Activated CD4-positive, CD25-positive, alpha-beta regulatory T cell treated with anti-CD3 and anti-CD28 coated beads, Interleukin-2, amount 50 U/mL, for 72 hours (primary cell): ENCODE measurements at places on chromosomes 16 and 17.

DNA sequence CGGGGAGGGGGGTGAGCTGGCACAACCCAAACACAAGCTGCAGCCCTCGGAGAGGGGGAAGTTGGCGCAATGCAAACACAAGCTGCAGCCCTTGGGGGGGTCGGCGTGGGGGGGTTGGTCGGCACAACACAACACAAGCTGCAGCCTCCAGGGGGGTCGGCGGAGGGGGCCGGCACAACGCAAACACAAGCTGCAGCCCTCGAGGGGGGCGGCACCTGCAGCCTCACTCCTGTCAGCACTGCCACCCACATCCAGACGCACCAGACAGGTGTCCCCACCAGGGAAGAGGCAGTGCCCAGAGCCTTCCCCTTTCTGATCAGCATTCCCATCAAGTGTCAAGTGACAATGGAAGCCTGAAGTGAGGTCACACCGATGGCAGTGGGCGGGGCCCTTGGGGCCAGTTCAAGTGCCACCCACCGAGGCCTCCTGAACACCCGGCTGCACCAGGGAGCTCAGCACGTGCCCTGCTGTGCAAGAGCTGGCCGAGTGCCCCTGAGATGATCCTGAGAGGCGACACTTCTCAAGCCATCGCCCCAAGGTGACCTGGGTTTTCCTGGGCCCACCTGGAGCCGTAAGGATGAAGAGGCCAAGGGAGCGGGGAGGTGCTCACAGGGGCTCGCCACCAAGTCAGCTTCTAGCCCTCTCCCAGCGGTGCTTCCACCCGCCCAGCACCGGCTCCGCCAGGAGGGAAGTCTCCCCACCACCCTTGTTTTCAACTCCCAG lies 59.3 kb downstream of the KLHDC4 start:
- no peak for DNase-seq

- DNase-seq: no peak
Observed at GRCh38 chr16:58843675-58844074, 109.6 kb upstream of the GOT2 start.

- no peak for DNase-seq
Observed at GRCh38 chr16:88550246-88550661, 19.9 kb upstream of the ZC3H18 start.

GRCh38 chr16:66774981-66775380 lies 23.6 kb upstream of the DYNC1LI2 start:
- no peak for DNase-seq

DNA sequence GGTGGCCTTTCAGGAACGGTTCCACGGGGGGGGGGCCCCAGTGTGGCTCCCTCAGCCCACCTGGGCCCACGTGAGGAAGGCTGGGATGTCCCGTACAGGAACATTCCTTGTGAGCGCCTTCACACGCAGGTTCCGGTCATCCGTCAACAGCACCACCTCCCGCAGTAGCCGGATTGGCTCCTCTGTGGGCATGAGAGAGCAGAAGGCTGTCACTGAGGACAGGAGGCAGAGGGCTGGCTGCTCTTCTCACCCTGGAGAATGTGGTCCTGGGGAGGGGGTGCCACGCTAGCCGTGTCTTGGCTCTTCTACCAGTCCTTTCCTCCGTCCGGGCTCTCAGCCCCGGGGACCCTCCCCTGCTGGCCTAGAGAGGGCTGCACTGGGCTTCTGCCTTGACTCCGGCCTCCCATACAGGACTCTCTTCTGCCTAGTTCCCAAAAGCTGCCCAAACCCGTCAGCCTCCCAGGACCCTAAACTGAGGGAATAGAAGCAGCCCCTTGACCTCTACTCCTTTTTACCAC lies 6.6 kb downstream of the HIC1 start:
- DNase-seq: no peak

- DNase-seq: no peak
Observed at GRCh38 chr17:74785981-74786360, 9.8 kb upstream of the NAT9 start.

GRCh38 chr17:82615084-82616020 lies 32.9 kb downstream of the WDR45B start:
- no peak for DNase-seq

DNA sequence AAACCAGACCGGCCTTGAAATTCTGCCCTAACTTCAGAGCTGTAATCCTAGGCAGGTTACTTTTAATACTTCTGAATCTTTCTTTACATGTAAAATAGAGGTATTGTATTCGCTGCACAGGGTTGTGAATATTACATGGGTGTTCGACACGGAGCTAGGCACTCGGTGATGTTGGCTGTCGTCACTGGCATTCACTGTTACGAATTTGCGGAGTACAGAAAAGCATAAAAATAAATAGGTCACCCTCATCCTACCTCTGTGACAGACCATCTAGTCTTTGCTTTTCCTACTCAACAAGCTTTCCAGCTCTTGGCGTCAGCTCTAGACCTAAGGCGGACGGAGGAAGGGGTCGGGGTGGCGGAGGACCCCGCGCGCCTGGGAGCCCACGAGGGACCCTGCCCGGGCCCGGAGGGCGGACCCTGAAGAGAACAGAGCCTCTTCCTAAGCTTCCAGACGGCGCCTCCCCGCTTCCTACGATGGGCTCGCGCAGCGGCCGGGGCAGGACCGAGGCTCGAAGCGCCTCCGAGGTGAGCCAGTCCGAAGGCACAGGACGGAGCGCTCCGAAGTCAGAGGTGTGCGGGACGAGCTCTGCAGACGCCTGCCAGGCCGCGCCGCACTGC lies 879 bp upstream of the SPG7 start:
- DNase-seq: no peak

- no peak for DNase-seq
Observed at GRCh38 chr16:88923926-88924833, 52.8 kb downstream of the CBFA2T3 start.

- DNase-seq: no peak
Observed at GRCh38 chr16:56895813-56896212, 30.8 kb downstream of the SLC12A3 start.

DNA sequence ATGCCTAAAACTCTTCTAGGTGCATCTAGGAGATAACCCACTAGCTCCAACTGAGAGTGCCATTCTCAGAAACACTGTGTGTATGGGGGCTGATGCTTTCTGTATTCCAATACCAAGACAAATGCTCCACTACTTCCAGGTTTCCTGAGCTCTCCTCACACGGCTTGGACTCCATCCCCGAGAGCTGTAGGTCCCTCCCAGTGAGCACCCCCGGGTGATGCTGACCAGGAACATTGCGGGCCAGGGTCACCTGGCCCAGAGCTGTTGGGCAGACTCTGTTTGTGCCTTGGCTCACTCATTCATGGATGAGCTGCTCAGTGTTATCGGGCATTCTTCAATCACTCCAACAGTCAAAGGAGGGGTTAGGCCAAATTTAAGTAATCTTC lies 7.0 kb downstream of the CUEDC1 start:
- DNase-seq: no peak

GRCh38 chr17:66301864-66302741 lies at the start of gene PRKCA:
PRKCA (plus strand) TSS chr17:66302613.
- peak; percentile 80 for DNase-seq
